ENCODE measurements at places on chromosomes 4 and X.

DNA sequence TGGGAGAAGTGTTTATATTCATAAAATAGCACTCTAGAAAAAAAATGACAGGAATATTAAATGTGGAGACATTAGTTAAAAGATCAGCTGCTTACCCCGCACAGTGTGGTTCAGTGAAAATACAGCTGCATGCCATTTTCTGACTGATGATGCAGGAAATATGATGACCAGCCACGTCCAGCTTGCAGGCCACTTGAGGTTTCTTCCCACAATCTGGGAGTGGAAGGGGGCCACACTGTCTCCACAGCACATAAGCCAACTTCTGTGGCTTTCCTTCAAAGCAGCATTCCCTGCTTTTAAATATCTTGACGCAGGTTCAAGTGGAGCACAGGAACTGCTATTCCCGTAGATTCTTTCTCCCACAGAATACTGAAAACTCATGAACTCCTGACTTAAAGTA lies 173.4 kb upstream of the GALNT7 start:
- DNase-seq, result no peak

DNA sequence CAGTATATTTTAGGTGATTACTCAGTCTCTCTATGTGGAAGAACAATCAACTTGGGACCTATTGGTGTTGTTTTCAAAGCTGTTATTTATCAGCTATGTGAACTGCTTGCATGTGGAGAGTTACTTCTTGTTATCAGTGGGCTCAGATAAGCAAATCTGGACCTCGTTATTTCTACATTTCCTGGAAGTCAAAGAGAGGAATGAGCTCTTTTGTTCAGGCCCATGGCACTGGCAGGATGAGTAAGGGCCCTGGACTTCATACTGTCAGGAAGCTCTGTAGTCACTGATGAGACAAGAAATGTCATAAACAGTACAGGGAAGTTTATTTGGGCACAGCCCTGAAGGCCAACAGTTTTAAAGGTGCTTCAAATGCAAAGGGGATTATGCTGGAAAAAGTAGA lies 760.6 kb upstream of the EPHA5 start:
- peak; percentile 82 for DNase-seq

- peak; percentile 78 for DNase-seq
Measured at GRCh38 chr4:5050520-5051277, 581 bp upstream of the STK32B start.

- DNase-seq, result no peak
Measured at GRCh38 chrX:153637121-153638040, 9.6 kb upstream of the DUSP9 start.

- no peak for DNase-seq
Measured at GRCh38 chrX:107748506-107748905, 27.1 kb downstream of the TSC22D3 start.

- DNase-seq, result peak; percentile 28
Measured at GRCh38 chr4:112140536-112140935, 4.7 kb upstream of the FAM241A start.

GRCh38 chr4:124564121-124564520 lies 148.4 kb downstream of the ANKRD50 start:
- DNase-seq, result peak; percentile 13

GRCh38 chr4:76622126-76622525 lies 187.1 kb downstream of the SHROOM3 start:
- DNase-seq, result no peak

DNA sequence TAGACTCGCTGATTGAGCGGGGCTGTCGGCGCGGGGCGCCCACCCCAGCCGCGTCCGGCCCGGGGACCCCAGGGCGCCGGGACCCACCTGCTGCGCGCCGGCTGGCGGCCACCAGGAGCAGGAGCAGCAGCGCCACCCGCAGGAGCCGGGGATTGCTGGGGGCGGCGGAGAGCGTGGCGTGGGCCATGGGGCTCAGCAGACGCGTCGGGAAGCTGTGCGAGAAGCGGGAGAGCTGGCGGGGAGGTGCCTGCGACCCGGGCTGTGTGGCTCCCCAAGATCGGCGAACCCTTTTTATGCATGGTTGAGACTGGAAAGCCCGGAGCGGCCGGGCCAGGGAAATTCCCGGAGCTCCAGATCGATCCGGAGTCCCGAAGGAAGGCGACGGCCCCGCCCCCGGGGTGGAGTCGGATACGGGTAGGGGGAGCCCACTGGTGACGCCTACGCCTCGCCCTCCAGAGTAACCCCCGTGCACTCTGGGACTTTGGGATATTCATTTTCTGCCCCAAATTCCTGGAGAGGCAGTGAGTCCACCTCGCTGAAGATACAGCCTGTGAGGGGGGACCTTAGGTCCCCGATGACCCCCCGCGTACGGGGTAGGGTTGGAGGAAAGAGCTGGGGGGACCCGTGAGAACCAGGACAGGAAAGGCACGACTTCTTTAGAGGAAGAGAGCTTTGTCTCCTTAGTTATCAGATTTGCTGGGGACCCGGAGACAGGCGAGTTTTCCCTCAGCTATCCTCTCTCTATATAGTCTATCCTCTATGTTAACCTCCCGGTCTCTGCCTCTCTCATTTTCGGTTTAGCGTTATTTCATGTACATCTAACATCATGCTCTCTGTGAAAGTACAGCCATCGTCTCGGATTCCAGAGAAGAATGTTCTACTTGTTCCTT lies at the start of gene CXCL3:
Gene CXCL3, minus strand, starts transcription at position 265 of the 890 bp plus-strand sequence. Its CDS starts 78 bp downstream, at position 187.
- peak; percentile 71 for DNase-seq

DNA sequence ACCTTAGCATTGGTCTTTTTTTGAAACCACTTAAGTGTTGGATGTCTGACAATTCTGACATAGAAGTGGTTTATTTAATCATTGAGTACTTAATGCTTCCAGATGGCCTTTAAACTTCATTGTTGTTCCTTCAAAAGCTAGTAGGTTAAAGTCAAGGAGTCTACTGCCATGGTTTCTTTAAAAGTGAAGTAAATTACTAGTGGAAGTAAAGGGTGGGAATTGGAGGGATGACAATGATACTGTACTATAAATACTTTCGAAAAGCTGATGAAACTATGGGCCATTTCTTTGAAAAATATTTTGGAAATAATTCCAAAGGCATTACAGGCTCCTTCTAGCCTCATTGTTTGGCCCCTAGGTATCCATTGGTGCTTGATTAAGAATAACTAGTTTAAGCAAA lies 51.9 kb downstream of the ATP10D start:
- no peak for DNase-seq

- DNase-seq, result no peak
Measured at GRCh38 chr4:128362760-128363159, 75.1 kb upstream of the PGRMC2 start.

- peak; percentile 71 for DNase-seq
Measured at GRCh38 chrX:81195712-81196111, 6.0 kb downstream of the HMGN5 start.

- DNase-seq, result no peak
Measured at GRCh38 chr4:130309221-130309620, 1213.3 kb downstream of the C4orf33 start.

GRCh38 chr4:109755656-109756055 lies 25.8 kb upstream of the PLA2G12A start:
- peak; percentile 6 for DNase-seq

GRCh38 chr4:5822619-5823018 lies 70.3 kb downstream of the CRMP1 start:
- no peak for DNase-seq

DNA sequence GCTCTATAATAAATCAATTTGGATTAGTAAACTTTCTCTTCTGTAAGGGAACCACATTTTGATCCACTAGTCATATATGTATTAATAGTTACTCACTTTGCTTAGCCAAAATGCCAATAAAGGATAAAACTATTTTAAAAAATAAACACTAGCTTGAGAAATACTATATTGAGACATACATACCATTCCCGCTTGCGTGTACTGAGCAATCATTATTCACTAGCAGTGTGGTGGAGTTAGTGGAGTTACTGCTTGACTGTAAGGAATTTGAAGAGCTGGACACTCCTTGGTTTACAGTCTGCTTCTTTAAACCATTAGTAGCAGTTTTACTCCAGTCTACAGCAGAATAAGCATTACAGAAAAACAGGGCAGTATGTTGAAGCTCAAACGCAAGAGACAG lies 10.8 kb upstream of the PHKA2 start:
- peak; percentile 66 for DNase-seq

DNA sequence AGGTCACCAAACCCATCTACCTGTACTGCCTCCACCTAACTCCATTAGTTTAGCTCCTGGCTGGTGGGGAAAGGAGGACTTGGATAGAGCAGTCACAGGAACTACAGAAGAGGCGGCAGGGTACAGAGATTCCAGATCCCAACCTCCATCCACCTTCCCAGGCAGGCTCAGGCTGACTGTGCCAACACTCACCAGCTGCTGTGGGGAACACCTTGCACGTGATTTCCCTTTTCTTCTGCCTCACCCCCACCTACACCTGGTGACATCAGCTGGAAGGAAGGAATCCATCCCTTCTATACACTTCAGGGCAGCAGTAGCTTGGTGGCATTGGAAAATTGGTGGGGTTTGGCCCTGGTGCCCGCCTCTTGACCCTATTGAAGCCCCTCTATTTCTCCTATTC lies 41.5 kb downstream of the EFNB1 start:
- no peak for DNase-seq

DNA sequence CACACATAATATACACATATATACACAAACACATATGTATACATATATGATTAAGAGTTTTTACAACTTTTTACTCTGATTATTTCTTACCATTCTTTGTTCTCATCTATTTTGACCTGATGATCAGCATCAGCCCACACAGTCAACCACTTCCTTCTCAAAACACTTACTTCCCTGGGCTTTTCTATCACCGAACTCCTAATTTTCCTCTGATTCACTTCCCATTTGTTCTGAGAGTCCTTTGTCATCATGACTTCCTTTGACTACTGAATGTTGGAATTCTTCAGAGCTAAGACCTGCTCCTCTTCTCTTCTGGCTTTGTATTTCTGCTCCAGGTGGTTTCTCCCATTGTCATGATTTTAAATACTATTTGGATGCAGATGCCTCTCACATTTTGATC lies 209.5 kb upstream of the AFF2 start:
- no peak for DNase-seq

DNA sequence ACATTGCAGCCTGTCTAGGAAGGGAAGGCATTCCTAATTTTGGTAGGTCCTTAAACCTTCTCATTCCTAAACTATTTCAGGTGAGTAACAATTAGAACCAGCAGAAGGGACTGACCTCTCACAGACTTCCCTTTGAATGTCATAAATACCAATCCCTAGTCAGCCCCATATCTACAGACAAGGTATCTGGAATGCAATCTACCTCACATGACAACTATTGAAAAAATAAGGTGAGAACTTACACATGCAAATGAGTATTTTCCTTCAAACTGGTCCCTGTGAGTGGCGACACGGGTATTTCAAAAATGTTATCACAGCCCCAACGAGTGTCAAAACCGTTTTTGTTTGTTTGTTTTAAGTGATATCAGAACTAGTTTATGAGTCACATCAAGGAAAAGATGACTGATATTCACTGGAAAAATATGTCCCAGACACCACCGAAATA lies 102.4 kb upstream of the VCX2 start:
- peak; percentile 22 for DNase-seq

DNA sequence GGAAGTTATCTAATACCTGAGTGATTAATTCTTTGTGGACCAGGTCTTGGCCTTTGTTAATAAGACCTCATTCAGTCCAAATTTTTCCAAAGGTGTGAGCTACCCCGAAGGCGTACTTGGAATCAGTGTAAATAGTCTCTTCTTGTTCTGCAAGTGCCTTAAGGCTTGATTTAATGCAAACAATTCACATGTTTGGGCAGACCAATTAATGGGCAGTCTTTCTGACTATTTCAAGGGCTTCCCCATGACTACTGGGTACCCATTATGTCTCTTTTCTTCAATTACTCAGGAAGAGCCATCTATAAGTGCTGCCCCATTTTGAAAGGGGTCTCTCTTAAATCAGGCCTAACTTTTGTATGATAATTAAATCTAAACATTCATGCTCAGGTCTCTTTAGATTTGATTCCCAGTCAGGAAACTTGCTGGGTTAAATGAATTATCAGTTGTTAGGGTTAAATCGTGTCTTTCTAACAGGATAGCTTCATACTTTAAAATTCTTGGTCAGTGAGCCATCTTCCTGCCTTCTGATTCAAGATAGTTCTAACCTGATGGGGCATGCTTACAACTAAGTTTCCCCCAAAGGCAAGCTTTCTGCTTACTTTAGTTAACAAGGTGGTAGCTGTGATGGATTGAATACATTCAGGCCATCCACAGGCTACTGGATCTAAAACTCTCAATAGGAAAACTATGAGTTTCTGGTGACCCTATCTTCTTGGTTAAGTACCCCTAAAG lies 179.6 kb downstream of the CCNG2 start:
- DNase-seq, result no peak

DNA sequence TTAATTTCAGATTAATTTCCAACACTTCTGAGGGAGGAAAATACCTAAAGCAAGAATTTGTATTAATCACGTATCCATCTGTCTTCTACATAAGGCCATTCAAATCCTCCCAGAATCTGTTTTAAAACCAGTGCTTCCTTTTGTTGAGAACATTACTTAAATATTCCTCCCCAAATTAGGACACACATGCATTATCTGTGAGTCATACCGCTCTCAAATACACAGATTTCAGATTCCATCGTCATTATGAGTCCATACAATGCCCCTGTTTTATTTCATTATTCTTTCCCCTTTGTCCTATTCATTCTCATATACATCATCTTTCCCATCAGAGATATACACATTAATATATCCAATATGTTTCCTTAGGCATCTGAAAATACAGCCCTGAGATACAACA lies 57.3 kb upstream of the PRSS12 start:
- DNase-seq, result peak; percentile 53

GRCh38 chrX:131577999-131578734 lies 34.3 kb downstream of the OR13H1 start:
- DNase-seq, result no peak

- no peak for DNase-seq
Measured at GRCh38 chr4:20778896-20779295, 78.6 kb downstream of the PACRGL start.

- DNase-seq, result peak; percentile 3
Measured at GRCh38 chr4:94880956-94881355, 123.2 kb downstream of the BMPR1B start.

DNA sequence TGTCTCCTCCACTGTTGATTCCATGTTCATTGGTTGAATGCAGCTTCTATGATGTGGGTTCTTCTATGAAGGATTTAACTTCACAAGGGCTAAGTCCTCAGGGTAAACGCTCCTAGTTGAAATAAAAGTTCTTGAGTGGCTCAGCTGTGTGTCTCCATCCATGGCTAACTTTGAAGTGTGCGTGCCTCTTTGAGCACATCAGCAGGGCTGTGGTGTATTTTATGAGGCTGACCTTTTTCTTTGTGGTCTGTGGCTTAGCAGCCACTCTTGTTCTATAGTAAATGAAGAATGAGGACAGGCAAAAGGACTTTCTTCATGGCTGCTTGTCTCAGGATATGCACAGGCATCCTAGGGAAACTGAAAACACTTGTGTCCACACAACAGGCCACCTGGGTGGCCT lies 88.5 kb downstream of the KIT start:
- no peak for DNase-seq

DNA sequence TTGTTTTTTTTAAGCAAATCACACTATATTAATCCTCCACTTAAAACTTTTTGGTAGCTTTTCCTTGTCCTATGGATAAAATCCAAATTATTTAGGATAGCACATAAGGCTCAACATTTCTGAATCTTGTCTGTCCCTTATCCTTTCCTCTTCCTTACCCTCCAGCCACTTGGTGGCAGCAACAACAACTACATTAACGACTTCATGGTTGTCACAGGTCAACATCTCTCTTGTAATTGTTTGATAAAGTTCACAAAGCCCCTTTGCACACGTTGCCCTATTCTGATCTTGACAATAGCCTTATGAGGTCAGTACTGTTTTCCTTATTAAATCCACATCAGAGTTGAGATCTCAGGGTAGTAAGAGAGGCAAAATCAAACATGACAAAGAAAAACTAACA lies 269.0 kb upstream of the PABPC4L start:
- DNase-seq, result peak; percentile 26

- DNase-seq, result no peak
Measured at GRCh38 chr4:139692309-139693012, 26.8 kb downstream of the MGST2 start.
